ENCODE measurements at places on chromosomes 2 and 18. TPM values are rescaled to one million over a fixed set of nuclear protein-coding genes. Genes with fewer than 3 reads are reported as not detected.

NT5C1B gene
- not detected for polyA plus RNA-seq

SLC25A52 gene
- not detected for polyA plus RNA-seq

GRCh38 chr2:172073518-172073917 is 11.8 kb upstream of the DLX1 start:
- H3K27ac ChIP-seq: no peak overlapping the region
- peaks cover 19% of the 10 kb centered on the region for H3K4me1 ChIP-seq
- no peaks in the 10 kb centered on the region for H3K36me3 ChIP-seq

- H3K4me1 ChIP-seq: no peaks in the 10 kb centered on the region
- no peaks in the 10 kb centered on the region for H3K36me3 ChIP-seq
- H3K4me3 ChIP-seq: no peak overlapping the region
Observed at GRCh38 chr18:73235491-73235890, 367.7 kb upstream of the NETO1 start.

- H3K27me3 ChIP-seq: no peaks in the 10 kb centered on the region
- no peak overlapping the region for H3K27ac ChIP-seq
- H3K4me1 ChIP-seq: no peaks in the 10 kb centered on the region
- no peak for DNase-seq
- no peaks in the 10 kb centered on the region for H3K36me3 ChIP-seq
- H3K4me3 ChIP-seq: no peak overlapping the region
Observed at GRCh38 chr2:80489717-80490116, 185.2 kb upstream of the LRRTM1 start.

- H3K36me3 ChIP-seq: no peaks in the 10 kb centered on the region
- peaks cover 8% of the 10 kb centered on the region for H3K4me1 ChIP-seq
- no peak overlapping the region for H3K27ac ChIP-seq
- DNase-seq: peak; percentile 75
Observed at GRCh38 chr2:239927424-239927981, 97.6 kb downstream of the NDUFA10 start.

- no peak for DNase-seq
- no peaks in the 10 kb centered on the region for H3K36me3 ChIP-seq
- no peak overlapping the region for H3K27ac ChIP-seq
Observed at GRCh38 chr2:174965992-174966744, 39.0 kb downstream of the CHN1 start.

DNA sequence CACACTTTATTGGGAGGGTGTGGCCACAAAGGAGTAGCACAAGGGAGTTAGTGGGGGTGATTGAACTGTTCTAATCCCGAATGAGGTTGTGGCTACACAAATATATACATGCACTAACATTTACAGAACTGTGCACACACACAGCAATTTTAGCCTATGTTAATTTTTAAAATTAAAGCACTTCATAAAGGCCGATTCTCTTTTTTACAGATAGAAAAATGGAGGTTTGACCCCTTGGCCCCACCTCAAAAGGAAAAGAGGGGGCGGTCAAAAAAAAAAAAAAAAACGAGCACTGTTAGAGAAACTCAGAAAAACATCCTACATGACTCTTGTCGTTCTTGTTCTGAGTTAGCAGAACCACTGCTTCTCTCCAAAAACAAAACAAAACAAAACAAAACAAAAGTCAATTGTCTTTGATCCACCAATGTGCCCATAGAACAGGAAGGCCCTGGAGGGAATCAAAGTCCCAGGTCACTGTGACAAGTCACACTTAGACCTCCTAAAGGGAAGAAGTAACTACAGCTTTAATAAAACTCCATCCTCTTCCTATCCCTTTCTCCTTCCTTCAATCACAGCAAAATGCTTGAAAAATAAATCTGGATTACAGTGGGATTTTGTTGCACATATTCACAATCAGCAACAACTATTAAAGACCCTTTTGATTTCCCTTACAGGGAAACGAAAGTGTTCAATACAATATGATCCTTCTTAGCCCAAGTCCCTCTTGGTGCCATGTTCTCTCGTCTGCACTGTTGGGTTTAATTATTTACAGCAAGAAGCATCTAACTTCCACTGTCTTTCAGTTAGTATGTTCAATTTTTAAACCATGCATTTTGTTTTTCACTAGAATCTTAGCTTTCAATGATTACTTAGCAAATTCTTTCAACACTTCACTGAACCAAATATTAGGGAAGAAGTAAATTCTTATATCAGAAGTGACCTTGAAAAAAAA is 16.6 kb downstream of the LRP2 start:
- H3K27ac ChIP-seq: no peak overlapping the region
- H3K4me1 ChIP-seq: peaks cover 11% of the 10 kb centered on the region
- no peaks in the 10 kb centered on the region for H3K36me3 ChIP-seq

DNA sequence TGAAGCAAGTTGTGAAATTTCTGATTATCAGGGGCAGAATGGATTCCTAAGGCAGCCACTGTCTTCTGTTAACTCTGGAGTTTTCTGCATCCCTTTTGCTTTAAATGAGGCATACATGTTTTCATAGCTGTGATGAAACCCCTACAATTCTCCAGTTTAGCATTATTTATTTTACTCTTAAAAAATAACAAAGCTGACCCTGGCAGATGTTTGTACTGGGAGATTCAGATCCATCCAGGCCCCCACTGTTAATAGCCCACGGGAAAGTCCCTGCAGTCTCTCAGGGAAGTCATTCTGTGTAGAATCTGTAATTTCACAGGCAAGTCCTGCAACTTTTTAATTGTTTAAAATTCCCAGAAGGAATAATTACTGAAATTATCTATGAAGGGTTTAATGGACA is 353 bp upstream of the SULT1C4 start:
- no peaks in the 10 kb centered on the region for H3K27me3 ChIP-seq
- peak; percentile 20 for DNase-seq
- H3K4me1 ChIP-seq: peaks cover 38% of the 10 kb centered on the region
- peak overlapping the region; percentile 54 for H3K4me3 ChIP-seq
- H3K27ac ChIP-seq: peak overlapping the region; percentile 55
- H3K36me3 ChIP-seq: no peaks in the 10 kb centered on the region

- no peaks in the 10 kb centered on the region for H3K36me3 ChIP-seq
- H3K27me3 ChIP-seq: no peaks in the 10 kb centered on the region
- no peak for DNase-seq
Observed at GRCh38 chr2:60260639-60261296, 292.7 kb downstream of the BCL11A start.

GRCh38 chr2:196558497-196558896 is 81.0 kb upstream of the CCDC150 start:
- no peaks in the 10 kb centered on the region for H3K27me3 ChIP-seq
- no peak for DNase-seq
- no peak overlapping the region for H3K4me3 ChIP-seq
- H3K27ac ChIP-seq: no peak overlapping the region
- H3K4me1 ChIP-seq: no peaks in the 10 kb centered on the region

Data from HepG2 (cell line).